ENCODE measurements at places on chromosomes 5 and 9. TPM values are rescaled to one million over a fixed set of nuclear protein-coding genes. Genes with fewer than 3 reads are reported as not detected.

Gene AHRR
- 160 TPM for total RNA-seq

Gene DRD1
- 0.36 TPM for total RNA-seq

Gene LHX3
- not detected for total RNA-seq

Gene TNPO1
- total RNA-seq, result 223 TPM

Gene FPGS
- total RNA-seq, result 79.1 TPM

Gene C5orf58
- not detected for total RNA-seq

Gene C9orf50
- 0.61 TPM for total RNA-seq

Gene IFNE
- 1.3 TPM for total RNA-seq

Gene CORO2A
- total RNA-seq, result 0.73 TPM

Gene RGS7BP
- total RNA-seq, result not detected

Gene HMMR
- total RNA-seq, result 0.65 TPM

Gene SH3GL2
- total RNA-seq, result not detected

Gene IRX2
- total RNA-seq, result 28.6 TPM

Gene ANXA2R
- 3.6 TPM for total RNA-seq

Gene SPATA31E1
- total RNA-seq, result not detected

Gene CCL28
- total RNA-seq, result 6.7 TPM

Gene SMIM32
- not detected for total RNA-seq

Gene LYRM7
- 7.8 TPM for total RNA-seq

Gene LMAN2
- 234 TPM for total RNA-seq

Gene STKLD1
- total RNA-seq, result 0.61 TPM

Gene IL33
- not detected for total RNA-seq

Gene CAST
- 219 TPM for total RNA-seq

Gene NR5A1
- total RNA-seq, result not detected

Gene SMIM33
- not detected for total RNA-seq

Gene PTPRD
- total RNA-seq, result 2.2 TPM

Gene GFI1B
- total RNA-seq, result not detected

Gene SPINK4
- total RNA-seq, result not detected

Gene GAS1
- total RNA-seq, result 980 TPM

Gene LNPEP
- total RNA-seq, result 51.1 TPM

Data from hair follicle dermal papilla cell (primary cell).